Right lobe of liver (tissue), 6 donors: ENCODE measurements at places on chromosomes 3 and 15. TPM values are rescaled to one million over a fixed set of nuclear protein-coding genes. Genes with fewer than 3 reads are reported as not detected.

DNA sequence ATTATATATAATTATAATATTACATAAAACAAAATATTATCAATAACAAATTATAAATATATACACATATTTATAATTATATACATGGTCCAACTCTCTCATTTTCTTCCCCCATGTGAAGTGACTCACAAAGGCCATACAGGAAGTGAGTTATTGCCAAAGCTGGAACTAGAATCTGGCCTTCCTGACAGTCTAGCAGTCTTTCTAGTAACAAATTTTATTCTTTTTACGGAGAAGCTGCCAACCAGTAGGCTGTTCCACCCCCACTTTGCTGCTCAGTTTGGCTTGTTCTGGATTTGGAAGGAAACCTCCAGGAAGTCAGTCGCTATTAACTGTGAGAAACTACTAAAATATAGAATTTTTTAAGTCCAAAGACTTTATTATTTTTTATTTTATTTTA, 79.6 kb downstream of the DHX36 start:
- no peak for DNase-seq

DNA sequence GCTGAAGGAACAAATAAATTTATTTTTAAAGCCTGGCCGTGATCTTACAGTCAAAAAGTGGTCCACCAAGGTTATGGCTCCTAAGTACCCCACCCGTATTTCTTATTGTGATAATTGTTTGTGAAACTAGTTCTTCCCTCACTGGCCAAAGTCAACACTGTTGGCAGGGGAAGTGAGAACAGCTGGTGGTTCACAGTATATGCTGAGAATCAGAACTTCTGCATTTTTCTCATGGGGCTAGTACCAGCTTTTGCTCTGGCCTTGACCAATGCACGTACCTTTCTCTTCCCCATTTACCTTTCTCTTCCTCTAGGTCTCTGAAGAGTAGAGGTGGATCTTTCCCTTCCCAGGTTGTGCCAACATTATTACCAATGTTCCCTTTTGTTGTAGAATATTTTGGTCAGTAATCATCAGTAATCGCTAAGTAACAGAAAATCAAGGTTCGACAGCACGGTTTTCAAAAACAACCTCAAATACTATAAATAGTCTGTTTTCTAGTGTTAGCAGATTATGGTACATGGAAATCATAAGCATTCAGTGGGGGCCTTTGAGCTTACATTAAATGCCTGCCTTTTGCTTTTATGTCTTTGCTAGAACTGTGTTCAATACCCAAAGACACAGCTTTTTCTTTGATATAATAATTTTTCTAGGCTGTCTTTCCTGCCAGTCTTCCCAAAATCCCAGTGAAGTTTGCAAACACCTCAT, 268.0 kb downstream of the LPP start:
- DNase-seq, result no peak

Gene GABRR3
- total RNA-seq, result not detected

Gene MME
- total RNA-seq, result 28.7 TPM

Gene PIK3R4
- 23.6 TPM for total RNA-seq

Gene ACAP2
- total RNA-seq, result 21.7 TPM
